Activated CD8-positive, alpha-beta memory T cell treated with anti-CD3 and anti-CD28 coated beads, Interleukin-2, amount 50 U/mL, for 48 hours (primary cell): ENCODE measurements at places on chromosomes 1 and 21.

GRCh38 chr1:31802190-31803150 is 13.4 kb downstream of the SPOCD1 start:
- DNase-seq: peak; percentile 22

DNA sequence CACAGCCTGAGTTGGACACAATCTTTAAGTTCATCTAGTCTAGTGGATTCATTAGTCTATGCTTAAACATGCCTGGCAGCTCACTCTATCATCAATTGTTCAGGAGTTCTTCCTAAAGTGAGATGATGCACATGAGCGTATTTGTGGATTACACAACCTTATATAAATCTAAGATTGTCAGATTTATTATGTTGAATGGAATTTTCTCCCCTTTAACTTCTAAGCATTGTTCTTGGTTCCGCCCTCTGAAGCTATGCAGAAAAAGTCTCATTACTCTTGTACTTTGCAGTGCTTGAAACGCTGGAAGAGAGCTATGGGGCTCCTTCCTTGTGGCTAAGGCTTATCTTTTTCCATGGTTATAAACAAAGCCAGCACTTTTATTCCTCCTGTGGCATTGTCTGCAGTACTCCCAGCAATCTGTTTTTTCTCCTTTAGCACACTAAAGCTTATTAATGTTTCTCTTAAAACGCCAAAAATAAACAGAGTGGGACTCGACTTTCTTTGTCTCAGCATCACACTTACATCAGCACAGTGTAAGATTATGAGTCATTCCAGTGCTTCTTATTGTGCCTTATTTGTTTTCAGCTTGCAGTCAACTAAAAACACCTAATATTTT is 316.8 kb upstream of the CAMK1G start:
- no peak for DNase-seq

- no peak for DNase-seq
Measured at GRCh38 chr1:180566026-180566425, 7.3 kb downstream of the OVAAL start.

DNA sequence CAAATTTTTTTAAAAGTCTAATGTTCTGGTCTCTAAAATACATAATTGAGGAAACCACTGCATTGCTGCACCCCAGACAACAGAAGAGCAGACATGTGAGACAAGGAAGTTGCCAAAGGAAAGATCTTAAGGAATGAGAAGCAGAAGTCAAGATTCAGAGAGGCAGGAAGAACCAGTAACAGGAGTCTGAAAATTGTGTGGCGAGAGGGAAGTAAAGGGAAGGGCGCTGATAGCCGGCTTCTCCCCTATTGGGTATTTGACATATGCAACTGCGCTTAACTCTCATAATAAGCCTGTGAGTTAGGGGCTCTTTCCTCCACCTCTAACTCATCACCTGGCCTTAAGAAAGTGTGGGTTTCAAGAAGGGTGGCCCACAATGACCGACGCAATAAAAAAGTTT is 21.9 kb upstream of the KIF14 start:
- DNase-seq: no peak

GRCh38 chr1:41617336-41617735 is 132.9 kb upstream of the EDN2 start:
- DNase-seq: no peak
